ENCODE measurements at places on chromosomes 7 and 10. TPM values are rescaled to one million over a fixed set of nuclear protein-coding genes. Genes with fewer than 3 reads are reported as not detected.

DNA sequence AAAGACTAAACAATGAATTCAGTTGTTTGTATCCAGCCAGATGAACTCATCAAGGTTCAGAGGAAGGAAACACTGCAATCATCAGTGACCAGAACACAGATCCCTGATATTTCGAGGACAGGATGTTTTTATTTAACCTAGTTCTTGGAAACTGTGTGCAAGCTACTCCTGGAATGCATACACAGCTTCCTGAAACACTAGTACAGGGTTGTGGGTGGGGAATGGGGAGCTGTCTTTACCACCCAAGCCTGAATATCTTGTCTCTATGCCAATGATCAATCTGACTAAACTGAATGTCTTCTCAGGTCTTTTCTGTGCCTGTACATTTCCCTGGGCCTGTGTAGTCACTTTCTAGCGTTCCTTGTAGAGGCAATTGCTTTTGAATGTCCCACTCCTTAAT is 374.6 kb downstream of the CALN1 start:
- DNase-seq, result no peak

- DNase-seq, result no peak
Observed at GRCh38 chr10:69769395-69769992, 32.2 kb upstream of the COL13A1 start.

GRCh38 chr7:152869041-152869676 is 109.6 kb downstream of the ACTR3B start:
- DNase-seq, result no peak

GRCh38 chr10:24853661-24854060 is 98.7 kb downstream of the PRTFDC1 start:
- no peak for DNase-seq

GRCh38 chr7:159231017-159231416 is 86.3 kb upstream of the VIPR2 start:
- DNase-seq, result no peak

- no peak for DNase-seq
Observed at GRCh38 chr7:101680406-101681145, 51.5 kb upstream of the MYL10 start.

DNA sequence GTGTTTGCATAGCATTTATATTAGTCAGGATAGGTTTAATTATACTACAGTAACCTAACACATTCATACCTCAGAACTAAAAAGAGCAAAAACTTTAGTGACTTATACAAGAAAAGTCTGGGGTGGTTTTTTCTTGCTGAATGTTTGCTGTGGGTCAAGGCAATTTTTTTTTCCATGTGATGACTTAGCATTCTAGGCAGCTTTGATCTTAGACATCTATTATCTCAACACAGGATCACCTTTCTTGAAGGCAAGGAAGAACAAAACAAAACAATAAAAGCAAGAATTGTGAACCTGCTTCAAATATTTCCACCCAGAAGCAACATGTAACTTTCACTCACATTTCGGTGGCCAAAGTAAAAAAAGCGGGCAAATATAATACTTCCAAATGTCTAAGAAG is 20.7 kb upstream of the CBLL1 start:
- no peak for DNase-seq

The KCNIP2 gene
- 2.4 TPM for total RNA-seq
